Stimulated activated memory B cell treated with anti-CD40 and anti-IgM and Interleukin-4, amounts not matched to agents 10 μg/mL and 1 μg/mL and 100 μg/mL, for 72 hours (primary cell): ENCODE measurements at places on chromosomes 7 and 10.
A peak's percentile ranks its signal among the peaks of the same experiment; 100 is the strongest.

DNA sequence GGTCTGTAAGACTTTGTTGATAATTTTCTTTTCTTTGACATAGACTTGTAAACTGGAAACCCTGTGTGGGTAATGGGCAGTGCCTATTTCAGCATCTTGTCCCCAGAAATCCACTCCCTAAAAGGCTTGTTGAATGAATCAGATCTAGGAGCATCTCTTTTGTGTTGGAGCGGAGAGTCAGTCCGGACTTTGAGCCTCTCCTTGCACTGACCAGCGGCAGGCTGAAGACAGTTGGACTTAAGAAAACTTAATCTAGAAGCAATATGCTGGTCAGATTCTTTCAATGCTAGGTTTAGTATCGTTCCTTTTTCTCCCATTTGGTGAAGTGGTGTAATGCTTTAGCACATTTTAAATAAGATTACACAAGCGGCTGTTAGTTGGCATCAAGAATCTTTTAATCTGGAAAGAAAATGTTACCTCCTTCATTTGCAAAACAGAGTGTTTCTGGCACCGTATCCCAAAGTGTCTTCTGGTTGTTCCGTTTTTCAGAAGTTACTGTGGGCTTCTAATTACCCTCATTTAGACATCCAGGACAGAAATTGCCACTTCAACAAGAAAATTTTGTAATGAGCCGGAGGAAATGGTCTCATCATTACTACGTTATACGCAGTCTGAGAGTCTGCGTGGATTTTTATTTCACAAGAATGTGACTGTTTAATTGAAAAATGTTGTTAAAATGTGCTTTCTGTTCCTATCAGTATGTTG, 74.7 kb downstream of the CUX1 start:
- no peak for ATAC-seq

GRCh38 chr10:33330543-33331378, 3.7 kb downstream of the NRP1 start:
- peak; percentile 68 for ATAC-seq

DNA sequence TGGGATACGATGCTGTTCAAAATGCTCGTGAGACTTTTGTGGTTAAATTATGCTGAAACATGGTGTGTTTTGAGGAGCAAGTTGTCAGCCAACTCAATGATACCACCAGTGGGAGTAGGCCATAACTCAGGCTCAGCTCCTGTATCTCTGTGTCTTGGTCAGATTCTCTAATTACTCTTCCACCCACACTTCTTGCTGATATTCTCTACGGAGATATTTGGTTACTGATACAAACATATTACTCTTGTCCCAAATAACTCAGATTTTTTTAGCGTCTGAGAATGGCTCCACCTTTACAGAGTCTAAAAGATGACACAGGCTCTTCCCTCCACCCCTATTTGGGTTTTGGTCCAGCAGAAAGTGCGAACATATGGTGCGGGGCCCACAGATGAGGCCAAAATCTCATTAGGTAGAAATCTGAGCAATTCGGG, 168.9 kb downstream of the PKD1L1 start:
- ATAC-seq: no peak

DNA sequence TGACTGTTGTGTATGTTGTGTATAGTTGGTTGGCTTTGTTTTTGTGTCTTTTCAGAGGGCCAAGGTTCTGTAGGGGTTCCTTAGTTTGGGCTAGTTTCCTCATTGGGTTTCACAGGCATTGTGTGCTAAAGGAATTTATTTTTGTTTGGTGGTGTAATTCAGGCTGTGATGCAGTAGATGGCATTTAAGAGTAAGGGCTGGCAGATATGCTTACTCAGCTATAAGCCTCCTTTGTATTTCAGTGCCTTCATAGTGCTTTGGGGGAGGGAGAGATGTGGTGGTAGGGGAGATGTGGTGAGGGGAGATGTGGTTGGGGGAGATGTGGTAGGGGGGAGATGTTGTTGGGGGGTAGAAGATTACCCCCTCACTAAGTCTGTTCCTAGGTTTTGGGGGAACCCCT, 91.7 kb downstream of the SLC25A40 start:
- no peak for ATAC-seq

- peak; percentile 21 for ATAC-seq
These were observed 942 bp downstream of the TRAPPC14 start for GRCh38 chr7:100157334-100158228.

- no peak for ATAC-seq
These were observed 579.8 kb downstream of the GLRX3 start for GRCh38 chr10:130715686-130716670.

DNA sequence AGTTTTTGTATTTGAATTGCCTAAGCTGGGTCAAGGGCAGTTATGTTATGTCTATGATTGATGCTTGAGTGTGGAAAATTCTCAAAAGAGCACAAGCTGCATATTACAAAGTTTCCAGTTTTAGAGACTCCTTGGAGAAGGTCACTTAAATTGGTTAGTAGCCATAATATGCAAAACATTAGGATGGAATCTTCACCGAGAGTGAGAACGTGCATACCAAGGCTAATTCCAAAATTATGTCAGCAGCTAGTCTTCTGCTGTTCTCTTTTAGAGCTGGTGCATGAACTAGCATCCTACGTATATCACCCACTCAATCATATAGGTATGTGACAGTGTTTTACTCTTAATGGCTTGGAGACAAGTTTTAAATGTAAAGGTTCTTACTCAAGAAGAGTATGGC, 49.2 kb downstream of the MKX start:
- ATAC-seq: no peak

DNA sequence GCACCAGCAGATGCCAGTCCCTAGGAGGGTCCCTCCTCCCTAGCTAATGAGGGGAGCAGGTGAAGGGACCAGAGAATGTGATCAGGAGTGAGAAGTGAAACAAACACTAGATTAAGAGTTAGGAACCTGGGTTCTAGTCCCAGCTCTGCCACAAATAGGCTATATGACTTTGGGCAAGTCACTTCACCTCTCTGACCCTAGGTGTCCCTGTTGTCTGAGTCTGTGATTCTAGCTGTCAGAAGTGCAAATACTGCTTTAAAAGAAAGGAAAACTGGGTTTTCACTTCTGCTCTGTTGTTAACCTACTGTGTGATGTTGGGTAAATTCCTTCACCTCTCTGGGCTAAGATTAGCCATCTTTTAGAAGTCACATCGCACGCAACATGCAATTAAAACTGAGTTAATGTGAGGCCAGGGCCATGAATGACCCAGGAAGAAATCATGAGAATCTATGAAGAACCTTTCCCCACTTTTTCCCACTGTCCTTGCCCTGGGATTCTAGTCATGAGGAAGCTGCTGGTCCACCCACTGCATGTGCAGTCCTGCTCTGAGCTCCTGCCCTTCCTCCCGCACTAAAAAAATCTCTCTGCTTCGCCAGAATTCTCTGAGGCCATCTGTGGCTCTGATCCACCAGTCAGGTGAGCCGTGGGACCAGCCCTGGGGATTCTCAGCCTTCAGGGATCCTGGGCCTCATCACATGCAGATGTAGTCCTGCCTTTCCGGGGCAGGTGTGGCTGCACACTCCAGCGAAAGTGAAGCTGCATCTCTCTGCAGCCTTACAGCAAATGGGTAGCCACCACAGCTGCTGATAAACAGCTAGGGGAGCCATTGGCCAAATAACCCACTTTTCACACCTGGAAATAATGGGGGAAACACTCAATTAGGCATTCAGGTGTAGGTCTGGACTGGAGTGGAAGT, 181.7 kb downstream of the PLXNA4 start:
- no peak for ATAC-seq

- ATAC-seq: no peak
These were observed 399.8 kb upstream of the NFE2L3 start for GRCh38 chr7:25752154-25752553.

- ATAC-seq: no peak
These were observed 127.7 kb downstream of the ADCY1 start for GRCh38 chr7:45701701-45702510.

DNA sequence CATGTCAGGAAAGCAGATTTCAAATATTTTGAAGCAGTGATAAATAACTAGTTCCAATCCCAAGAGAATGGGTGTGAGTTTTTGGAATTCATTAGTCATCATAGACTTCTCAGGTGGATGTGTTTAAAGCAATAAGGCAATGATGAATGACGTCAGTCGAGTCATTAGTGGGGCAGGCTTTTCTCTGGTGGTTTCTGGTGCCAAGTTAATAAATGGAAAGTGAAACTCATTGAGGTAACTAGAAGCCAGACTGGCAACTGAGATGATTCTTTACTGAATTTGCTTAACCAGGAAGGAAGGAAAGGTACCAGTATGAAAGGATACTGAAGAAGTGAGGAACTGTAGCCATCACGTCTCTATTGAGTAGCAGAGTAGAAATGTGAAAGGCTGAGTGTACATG, 311.0 kb downstream of the GPAM start:
- ATAC-seq: no peak

DNA sequence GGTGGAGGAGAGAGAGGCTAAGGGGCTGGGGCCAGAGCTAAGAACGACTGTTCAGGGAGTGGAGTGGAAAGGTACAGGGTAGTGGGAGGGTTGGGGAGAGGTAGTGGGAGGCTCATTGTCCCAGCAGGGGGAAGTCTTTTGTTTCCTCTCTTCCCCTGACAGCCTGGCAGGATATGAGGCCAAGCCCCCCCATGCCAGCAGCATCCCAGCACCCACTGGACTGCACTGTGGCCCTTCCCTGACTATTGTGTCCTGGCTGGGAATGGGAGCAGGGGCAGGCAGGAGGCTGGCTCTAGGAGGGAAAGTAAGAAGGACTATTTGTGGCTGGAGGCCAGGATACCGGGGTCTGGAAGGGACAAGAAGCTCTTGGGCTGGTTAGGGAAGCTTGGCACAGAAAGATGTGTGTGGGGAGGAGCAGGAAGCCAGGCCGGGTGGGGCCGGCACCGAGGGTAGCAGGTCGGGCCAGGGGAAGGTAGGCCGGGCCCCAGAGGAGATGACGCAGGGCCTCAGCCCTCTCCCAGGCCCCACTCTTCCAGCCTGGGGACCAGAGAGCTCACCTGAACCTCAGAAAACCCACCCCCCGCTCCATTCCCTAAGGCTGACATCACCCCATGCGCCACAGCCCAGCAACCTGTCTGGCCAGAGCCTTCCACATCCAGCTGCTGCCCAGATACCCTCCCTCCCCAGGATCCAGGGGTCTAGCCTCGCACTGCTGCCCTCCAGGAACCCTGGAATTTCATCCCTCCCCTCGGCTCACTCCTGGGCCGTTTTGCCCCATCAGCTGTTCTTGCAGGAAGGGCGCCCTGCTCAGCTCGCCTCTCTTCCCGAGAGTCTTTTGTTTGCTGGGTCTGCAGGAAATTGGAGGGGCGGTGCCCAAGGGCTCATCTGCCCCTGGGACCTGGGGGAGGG, 8.8 kb upstream of the EPHB4 start:
- no peak for ATAC-seq

GRCh38 chr10:132397671-132398565, 918 bp downstream of the PWWP2B start:
- ATAC-seq: peak; percentile 32

DNA sequence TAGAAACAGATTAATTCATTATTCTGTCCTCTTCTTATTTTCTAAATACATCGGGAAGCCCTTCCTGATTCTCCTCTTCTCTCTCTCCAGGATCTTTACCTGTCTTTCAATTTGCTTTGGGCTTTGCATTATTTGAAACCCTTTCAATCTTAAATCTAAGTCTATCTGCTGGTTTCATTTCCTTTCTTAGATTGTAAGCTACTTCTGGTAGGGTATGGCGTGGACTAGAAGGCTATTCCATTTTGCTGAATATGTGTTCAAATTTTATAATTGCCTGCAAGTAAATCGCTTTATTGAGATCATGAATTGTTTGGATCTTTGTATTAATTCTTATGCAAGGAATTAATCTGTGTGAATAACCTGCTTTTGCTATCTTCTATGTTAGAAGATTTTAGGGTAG, 11.1 kb downstream of the STAM start:
- ATAC-seq: peak; percentile 53

DNA sequence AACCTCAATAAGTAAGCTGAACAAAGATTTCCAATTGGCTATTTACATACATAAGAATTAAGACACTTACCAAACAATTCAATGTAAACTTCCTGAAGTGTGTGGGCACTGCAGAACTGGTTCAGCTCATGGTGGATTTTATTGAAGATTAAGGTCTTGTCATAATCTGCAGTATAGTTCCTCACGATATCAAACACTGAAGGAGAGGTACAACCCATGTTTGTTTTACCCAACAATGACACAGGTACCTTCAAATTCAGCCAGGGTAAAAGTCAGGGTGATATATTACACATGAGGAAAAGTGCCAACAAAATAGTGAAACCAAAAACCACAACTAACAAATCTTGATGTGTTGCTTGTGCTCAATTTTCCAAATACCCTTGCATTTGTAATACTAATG, 10.0 kb downstream of the ERLIN1 start:
- ATAC-seq: no peak

- ATAC-seq: no peak
These were observed 29.7 kb upstream of the GSDME start for GRCh38 chr7:24786941-24787340.

- ATAC-seq: peak; percentile 75
These were observed 171.4 kb downstream of the ST7 start for GRCh38 chr7:117124591-117125220.

- no peak for ATAC-seq
These were observed 451.9 kb downstream of the DPP6 start for GRCh38 chr7:154503962-154504550.

- no peak for ATAC-seq
These were observed 71.6 kb downstream of the GSDME start for GRCh38 chr7:24685708-24686107.

- ATAC-seq: peak; percentile 2
These were observed at the start of gene NEURL1 for GRCh38 chr10:103493362-103493915. Gene NEURL1 (plus strand): TSS chr10:103493705. CDS start chr10:103494388, 683 bp downstream.

DNA sequence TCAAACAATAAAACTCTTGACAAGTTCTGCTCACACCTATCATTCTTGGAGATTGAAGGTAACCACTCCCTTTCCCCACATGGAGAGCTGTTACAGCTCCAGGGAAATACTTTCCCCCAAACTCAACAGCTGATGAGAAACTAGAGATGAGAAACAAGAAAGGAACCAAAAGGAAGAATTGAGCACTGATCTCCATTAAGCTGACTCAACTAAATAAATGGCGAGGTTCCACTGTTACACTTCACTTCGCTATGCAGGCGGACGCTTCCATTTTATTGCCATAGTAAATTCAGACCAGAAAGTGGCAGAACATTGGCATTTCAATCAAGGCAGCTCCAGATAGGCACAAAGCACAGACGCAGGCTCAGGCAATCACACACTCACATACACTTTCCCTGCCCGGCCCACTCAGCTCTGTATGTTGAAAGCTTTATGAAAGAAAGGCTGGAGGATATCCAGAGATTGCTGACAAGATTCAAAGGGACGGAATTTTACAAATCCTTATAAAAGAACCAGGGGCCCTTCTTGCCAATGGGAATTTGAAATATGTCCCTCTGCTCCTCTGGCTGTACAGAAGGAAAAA, 11.5 kb upstream of the YAE1 start:
- no peak for ATAC-seq

- ATAC-seq: peak; percentile 69
These were observed 68.9 kb upstream of the ADO start for GRCh38 chr10:62735464-62736167.
